ENCODE measurements at places on chromosomes 5 and 9. TPM values are rescaled to one million over a fixed set of nuclear protein-coding genes. Genes with fewer than 3 reads are reported as not detected.

The EDIL3 gene
- total RNA-seq = under 0.01 TPM

The AK8 gene
- total RNA-seq = 0.13 TPM

The PCDHGA9 gene
- total RNA-seq = 1.4 TPM

The ARID3C gene
- total RNA-seq = 0.25 TPM

The RAB14 gene
- 33.8 TPM for total RNA-seq

The FOXD4 gene
- 0.13 TPM for total RNA-seq

The ESM1 gene
- 73.0 TPM for total RNA-seq

The NTNG2 gene
- total RNA-seq = 0.77 TPM

The PPIC gene
- 66.2 TPM for total RNA-seq

The SCGB3A2 gene
- total RNA-seq = not detected

The DNAJB5 gene
- total RNA-seq = 3.3 TPM

The TEX48 gene
- not detected for total RNA-seq

The HSPB3 gene
- not detected for total RNA-seq

The SOHLH1 gene
- total RNA-seq = not detected

The TUSC1 gene
- 7.6 TPM for total RNA-seq

The NOXA1 gene
- total RNA-seq = 1.3 TPM

The CDO1 gene
- total RNA-seq = 1.6 TPM

The PHF24 gene
- total RNA-seq = under 0.01 TPM

The PCDHA8 gene
- total RNA-seq = not detected

The TSLP gene
- total RNA-seq = under 0.01 TPM

The LMAN2 gene
- 311 TPM for total RNA-seq

Measured in dermis microvascular lymphatic vessel endothelial cell (primary cell).